ENCODE measurements at places on chromosomes 6 and 20.

- DNase-seq, result no peak
Measured at GRCh38 chr6:39018103-39018502, 30.5 kb upstream of the GLP1R start.

- no peak for DNase-seq
Measured at GRCh38 chr20:19929012-19929360, 88.2 kb upstream of the NAA20 start.

DNA sequence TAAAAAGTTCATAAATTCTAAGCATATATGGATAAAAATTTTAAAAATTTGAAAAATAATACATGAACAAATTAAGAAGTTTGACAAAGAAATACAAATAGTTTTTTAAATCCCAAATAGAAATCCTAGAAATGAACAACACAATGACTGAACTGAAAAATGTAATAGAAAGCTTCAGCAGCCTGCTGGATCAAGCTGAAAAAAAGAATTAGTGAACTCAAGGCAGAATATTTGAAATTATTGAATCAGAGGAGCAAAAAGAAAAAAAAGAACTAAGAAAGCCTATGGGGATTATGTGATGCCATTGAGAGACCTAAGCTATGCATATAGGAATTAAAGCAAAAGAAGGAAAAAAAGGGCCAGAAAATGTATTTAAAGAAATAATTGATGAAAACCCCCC lies 39.9 kb upstream of the TFB1M start:
- no peak for DNase-seq

DNA sequence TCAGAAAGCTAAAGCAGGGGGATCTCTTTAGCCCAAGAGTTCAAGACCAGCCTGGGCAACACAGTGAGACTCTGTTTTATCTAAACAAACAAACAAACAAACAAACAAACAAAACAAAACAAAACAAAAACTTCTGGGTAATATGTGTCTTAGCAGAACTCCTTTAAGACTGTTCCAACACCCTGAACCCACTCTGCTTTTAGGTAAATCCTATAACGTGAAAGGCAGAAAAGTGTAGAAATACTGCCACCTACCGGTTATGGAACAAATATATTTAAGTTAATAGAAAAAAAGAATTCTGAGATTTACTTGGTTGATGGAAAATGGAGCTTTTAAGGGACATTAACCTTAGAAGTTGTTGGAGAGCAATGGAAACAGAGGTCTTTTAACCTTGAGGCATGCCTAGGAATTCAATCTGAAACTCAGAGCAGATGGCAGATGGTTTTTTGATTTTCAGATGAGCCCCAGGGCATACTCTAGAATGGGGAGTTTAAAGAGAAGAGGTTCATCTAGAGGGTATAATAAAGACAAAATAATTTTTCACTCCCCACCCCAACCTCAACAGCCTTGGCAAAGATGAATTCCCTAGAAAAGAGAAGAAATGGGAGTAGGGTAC lies 38.5 kb downstream of the SOD2 start:
- peak; percentile 15 for DNase-seq

- no peak for DNase-seq
Measured at GRCh38 chr6:42618686-42619085, 54.9 kb downstream of the UBR2 start.

DNA sequence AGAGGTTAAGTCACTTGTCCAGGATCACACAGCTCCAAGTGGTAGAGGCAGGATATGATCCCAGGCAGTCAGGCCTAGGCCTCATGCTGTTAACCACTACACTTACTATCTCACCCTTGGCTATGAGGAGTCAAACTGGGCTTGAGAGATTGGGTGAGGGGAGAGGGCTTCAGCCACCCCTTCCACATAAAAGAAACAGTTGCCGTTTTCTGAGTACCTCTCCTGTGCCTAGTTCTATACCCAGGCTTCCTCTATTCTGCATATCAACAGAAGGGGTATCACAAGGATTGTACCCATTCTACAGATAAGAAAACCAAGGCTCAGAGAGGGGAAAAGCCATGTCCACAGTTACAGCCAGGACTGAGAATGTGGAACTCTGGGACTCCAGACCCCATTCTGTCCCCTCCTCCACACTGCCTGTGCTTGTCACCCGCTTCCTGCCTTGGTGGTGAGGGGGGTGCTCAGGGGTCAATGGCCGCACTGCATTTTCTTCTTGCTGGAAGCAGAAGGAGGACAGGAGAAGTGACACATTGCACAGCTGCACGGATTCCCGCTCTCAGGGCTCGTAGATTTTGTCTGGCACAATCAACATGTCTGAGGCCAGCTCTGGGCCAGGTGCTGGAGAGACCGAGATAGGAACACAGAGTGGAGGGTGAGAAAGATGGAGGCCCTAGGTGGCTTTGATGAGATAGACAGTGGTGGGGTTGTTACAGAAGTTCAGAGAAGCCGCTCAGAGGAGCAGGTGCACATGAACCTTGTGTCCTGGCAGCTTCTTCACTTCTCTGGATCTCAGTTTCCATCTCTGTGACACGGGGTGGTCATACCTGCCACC lies 108.4 kb upstream of the PTPN1 start:
- DNase-seq, result no peak

DNA sequence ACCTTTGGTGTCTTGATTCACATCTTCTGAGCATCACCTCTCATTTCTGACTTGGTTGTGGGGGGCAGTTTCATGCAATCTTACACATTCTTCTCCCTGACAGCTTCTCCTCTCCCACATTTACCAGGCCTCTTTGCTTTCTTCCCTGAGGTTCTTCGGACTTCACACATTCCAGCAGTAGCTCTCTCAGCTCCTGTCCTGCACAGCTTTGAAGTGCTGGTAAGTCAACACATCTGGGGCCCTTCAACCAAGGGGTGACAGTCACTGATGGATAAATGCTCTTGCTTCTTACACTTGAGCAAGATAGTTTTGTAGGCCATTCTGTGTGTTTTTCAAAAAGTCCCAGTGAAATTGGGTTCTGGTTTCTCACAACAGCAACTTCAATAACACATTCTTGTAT lies 2.5 kb upstream of the SLC35B3 start:
- no peak for DNase-seq

DNA sequence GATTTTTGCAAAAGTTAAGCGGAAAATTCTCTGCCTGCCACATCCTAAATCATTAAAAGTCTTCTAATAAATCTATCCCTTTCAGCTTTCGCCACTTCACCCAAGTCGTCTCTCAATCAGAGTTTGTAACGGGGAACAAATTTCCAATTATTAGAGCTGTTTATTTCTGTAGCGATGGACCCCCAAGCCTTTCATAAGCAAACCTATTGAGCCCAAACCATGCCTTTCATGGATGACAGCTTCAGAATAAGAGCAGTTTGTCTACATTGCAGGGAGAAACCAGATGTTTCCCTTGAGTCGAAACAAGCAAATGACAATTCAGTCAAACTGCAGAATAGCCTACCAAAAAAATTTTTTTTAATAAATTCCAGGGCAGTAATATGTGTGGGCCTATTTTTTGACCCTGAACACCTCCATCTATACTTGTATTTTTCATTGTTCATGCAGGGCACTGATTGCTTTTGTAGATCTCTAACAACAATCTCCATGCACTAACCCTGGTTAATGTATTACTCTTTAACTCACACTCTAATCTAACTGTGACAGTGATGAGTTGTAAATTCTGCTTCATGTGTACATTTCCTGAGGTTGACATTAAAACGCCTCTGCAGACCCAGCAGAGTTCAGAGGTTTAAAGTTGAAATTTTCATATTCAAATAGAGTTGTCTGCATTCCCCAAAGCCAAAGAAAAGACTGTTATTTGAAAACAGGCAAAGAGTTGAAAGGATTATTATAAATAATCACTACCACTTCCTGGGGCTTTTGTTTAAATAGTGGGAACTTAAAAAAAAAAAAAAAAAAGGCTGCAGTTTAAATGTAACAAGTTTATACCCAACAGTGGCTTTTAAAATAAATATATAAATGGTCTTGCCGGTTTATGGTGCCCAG lies 64.5 kb downstream of the ATP9A start:
- no peak for DNase-seq

- no peak for DNase-seq
Measured at GRCh38 chr6:111942561-111942960, 69.3 kb upstream of the FYN start.

- no peak for DNase-seq
Measured at GRCh38 chr6:41822021-41822420, 34.5 kb downstream of the TOMM6 start.

GRCh38 chr6:105951322-105951721 lies 134.8 kb upstream of the PRDM1 start:
- no peak for DNase-seq

DNA sequence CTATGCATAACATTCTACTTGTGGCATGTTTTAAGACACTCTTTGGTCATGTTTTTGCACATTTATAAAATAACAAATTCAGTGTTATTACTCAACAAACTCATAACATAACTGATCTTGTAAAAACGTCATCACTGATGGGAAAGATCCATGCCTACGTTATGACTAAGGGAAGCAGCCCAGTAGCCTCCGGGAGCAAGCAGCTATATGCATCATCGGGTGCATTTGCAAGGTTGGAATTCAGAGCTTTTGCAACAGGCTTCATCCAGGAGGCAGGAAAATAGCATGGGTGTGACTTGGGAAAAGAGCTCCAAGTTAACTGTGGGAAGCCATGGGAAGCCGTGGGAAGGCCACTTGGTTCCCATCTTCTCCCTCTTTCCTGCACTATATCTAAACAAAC lies 271.6 kb upstream of the SGK1 start:
- DNase-seq, result no peak

- no peak for DNase-seq
Measured at GRCh38 chr6:51301962-51302361, 483.3 kb downstream of the TFAP2B start.

- DNase-seq, result no peak
Measured at GRCh38 chr6:83199863-83200225, 6.7 kb downstream of the RWDD2A start.

- no peak for DNase-seq
Measured at GRCh38 chr20:21133917-21134622, 8.2 kb downstream of the KIZ start.

GRCh38 chr6:31651602-31652191 lies 764 bp downstream of the BAG6 start:
- peak; percentile 80 for DNase-seq

GRCh38 chr6:72825315-72825911 lies 203.5 kb downstream of the KCNQ5 start:
- no peak for DNase-seq

Data from cerebellum (tissue), 4 donors.